ENCODE measurements at places on chromosomes 5 and 9.

DNA sequence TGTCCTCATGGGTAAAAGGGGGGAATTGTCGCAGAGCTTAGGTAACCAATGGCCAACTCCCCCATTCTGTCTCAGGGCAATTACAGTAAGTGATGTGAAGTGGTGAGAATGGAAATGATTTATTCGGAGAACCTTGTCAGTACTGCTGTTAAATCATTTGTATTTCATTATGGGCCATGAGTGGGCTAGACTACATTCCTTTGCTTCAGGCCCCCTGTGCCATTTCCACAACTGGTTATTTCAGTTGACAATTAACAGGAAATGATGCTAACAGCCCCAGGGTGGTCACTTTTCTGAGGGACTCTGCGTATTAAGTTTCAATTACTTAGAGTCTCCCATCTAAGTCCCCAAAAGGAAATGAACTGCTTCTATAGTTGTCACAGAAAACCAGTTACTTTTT is 653.7 kb downstream of the CCDC171 start:
- DNase-seq: no peak

DNA sequence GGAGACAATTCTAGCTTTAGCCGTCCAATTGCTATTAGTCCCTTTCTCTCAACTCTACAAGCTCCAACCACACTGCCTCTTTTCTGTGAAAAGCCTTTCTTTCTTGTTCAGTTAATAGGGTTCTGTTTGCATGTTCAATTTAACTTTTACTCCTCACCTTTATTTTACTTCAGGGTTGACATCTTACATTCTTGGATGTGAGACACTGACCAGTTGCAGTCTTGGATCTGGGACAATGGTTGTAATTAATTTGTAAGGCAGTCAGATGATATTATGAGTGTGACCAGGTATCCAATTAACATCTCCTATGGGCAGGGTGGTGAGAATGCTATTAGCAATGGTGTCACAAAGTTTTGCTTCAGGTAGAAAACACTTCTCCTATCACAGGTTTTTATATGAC is 774.5 kb downstream of the TLR4 start:
- no peak for DNase-seq

GRCh38 chr9:121233906-121234831 is 32.5 kb upstream of the RAB14 start:
- no peak for DNase-seq

DNA sequence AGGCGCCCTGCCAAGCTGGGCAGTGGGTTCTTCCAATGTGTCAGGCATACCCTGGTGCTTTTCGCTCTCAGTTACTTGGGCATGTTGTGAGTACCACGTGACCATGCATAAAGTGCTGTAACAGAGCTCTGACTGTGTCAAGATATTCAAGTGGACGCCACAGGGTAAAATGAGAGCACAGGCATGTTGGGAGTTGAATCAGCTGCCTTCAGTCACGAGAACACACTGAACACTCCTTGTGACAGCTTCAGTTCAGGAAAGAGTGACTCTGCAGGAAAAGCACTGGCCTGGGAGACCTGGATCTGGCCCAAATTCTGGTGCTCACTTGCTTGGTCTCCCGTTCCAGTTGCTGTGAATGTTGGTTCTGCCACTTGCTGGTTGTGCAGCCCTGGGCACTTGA is 5.1 kb downstream of the MLANA start:
- DNase-seq: no peak

GRCh38 chr5:180540050-180540694 is 46.0 kb downstream of the CNOT6 start:
- DNase-seq: no peak

- DNase-seq: no peak
Observed at GRCh38 chr9:3608011-3608410, 82.2 kb upstream of the RFX3 start.

- no peak for DNase-seq
Observed at GRCh38 chr9:127987103-127987614, 6.4 kb upstream of the EEIG1 start.

GRCh38 chr5:150502106-150502505 is 5.8 kb upstream of the NDST1 start:
- no peak for DNase-seq

DNA sequence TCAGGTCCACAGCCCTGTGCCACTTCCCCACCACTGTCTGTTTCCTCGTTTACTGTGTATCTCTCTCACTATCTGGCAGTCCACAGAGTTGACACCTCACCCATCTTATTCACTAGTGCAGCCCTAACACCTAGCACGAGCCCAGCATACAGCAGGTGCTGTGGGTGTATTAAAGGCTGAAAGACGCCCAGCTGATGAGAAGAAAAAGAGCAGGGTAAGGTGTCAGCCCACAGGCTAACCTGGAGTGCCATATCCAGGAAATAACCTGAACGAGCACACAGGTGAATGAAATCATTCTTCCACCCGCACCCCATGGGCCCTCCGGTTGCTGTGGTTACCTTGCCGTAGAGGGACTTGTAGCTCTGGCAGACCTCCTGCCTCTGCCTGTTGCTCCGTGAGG is 18.6 kb downstream of the ANXA6 start:
- DNase-seq: no peak

DNA sequence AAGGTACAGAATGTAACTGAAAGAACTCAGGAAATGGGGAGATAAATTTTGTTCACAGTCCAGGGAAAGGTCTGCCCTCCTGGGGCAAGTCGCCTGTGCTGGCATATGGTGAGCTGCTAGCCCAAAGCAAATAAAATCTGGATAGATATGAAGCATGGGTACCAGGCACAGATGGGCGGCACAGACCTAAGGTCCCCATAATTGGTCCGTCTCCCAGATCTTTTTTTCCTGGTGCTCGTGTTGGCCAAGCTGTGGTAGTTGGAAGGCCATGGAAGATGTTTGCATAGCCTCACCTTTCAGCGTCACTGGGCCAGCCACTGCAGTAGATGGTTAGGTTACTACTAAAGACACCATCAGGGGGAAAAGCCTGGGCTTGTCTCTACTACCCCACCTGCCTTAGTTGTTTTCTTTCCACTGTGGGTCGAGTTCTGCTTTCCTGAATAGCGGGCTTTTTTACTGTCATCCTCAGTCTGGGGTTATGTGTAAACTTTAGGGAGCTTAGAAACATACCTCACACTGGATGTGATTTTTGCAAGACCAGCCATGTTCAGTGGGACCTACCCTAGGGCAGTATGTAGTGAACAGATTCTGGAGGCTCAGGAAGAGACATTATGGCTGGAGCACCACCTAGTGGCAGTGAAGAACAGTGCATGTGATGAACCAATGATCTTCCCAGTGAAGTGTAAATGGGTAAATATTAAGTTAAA is 24.2 kb upstream of the GLRX start:
- DNase-seq: no peak

DNA sequence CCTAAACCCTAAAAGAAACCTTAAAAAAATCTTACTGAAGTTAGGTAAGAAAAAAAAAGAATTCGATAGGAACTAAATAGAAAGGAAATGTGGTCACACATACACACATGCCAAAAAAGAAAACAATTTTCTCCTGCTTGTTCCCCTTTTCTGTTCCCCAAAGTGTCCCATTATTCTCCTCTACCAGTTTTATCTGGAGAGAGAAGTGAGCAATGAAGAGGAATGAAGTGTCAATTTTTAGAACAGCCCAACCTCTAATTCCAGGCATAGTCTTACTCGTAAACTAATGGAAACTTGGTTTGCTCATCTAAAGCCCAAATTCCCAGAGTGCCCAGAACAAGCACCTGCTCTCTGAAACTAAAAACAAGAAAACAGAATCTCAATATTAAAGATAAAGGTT is 26.1 kb downstream of the AP3B1 start:
- no peak for DNase-seq

DNA sequence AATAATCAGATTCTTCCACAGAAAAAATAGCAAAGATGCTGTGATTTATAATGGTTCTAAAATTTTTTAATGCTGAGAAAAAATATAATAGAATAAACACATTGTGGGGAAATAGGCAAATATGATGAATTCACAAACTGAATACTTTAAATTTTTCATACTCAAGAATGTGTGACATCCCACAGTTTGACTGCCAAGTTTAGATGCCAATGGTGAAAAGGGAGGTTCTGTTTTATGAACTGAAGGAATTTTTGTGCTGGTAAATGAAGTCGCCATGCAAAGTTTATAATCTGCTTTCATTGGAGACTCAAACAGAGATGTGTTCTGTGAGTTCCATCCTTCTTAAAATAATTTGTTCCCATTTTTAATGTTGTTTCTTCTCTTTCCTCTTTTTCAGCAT is 367.5 kb upstream of the ADAMTS16 start:
- no peak for DNase-seq

GRCh38 chr9:7976856-7977255 is 177.3 kb upstream of the DMAC1 start:
- no peak for DNase-seq

GRCh38 chr5:74798977-74799911 is 32.2 kb downstream of the NSA2 start:
- DNase-seq: no peak

DNA sequence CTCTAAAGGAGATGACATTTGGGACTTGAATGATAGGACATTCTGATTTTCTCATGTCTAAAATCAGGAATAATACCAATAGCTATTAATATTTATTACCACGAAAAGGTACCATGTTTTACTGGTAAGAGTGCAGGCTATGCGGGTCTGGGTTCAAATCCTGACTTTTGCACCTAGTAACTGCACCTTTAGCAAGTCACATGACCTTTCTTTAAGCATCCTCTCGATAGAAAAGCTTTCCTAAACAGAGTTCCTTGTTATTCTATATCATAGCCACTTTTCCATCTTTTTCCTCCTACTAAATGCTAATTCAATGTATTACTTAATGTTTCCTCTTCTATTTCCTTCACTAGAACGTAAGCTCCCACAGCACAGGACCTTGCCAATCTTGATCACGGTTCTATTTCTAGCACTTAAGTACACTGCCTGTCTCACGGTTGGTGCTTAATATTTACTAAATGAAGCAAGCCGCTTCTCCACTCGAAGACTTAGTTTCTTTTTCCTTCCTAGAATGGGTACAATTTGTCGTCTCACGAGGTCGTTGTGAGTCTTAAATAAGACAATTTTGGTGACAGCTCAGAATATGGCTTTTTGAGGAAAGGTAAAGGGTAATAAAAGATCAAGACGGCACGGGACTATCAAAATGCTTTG is 816 bp downstream of the RBM18 start:
- no peak for DNase-seq

- no peak for DNase-seq
Observed at GRCh38 chr9:69236188-69236587, 62.1 kb downstream of the TJP2 start.

DNA sequence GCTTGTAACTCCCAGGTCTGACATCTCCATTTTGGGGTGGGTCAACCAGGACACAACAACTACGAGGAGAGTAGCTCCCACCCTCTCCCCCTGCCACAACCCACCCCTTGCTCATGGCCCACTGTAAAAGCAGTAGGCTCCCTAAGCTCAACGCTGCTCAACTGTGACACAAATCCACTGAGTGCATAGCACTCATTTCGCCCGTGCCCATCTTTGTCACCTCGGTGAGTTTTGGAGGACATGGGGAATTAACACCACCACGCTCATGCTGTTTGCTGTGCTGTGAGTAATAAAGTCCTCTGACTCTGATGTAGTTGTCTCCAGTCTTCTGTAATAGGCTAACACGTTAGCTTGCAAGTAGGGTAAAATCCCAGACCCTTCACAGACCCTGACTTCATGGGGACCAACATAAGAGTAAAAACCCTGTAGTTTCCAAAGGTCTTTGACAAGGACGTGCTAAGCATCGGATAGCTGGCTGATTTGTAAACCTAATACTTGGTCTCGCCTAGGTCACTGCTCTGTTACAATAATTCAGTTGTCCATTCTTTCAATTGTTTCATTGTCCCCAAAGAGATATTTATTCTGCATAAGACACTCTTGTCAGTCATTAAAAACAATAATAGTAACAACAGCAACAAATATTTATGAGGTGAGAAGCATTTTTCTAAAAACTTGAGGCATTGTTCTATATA is 7.7 kb downstream of the PLGRKT start:
- no peak for DNase-seq

- DNase-seq: no peak
Observed at GRCh38 chr5:175894793-175895192, 23.4 kb downstream of the CPLX2 start.

- peak; percentile 21 for DNase-seq
Observed at GRCh38 chr5:72692231-72692637, 124.2 kb upstream of the TNPO1 start.

DNA sequence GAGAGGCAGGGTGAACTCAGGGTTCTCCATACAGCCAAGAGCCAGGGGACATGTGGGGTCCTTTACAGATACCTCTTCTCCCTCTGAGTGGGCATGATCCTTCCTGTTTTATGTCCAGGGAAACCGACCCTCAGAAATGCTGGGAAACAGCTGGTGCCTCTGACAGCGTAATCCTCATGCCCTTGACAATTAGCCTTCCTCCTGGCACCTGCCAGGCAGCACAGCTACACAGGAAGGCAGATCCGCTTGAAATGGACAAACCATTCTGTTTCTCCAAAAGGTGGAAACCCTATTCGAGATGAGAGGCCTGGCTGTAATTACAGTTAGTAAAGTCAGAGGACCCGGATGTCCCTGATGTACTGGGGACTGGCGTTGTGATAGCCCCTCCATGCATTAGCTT is 7.2 kb downstream of the ERGIC1 start:
- no peak for DNase-seq

DNA sequence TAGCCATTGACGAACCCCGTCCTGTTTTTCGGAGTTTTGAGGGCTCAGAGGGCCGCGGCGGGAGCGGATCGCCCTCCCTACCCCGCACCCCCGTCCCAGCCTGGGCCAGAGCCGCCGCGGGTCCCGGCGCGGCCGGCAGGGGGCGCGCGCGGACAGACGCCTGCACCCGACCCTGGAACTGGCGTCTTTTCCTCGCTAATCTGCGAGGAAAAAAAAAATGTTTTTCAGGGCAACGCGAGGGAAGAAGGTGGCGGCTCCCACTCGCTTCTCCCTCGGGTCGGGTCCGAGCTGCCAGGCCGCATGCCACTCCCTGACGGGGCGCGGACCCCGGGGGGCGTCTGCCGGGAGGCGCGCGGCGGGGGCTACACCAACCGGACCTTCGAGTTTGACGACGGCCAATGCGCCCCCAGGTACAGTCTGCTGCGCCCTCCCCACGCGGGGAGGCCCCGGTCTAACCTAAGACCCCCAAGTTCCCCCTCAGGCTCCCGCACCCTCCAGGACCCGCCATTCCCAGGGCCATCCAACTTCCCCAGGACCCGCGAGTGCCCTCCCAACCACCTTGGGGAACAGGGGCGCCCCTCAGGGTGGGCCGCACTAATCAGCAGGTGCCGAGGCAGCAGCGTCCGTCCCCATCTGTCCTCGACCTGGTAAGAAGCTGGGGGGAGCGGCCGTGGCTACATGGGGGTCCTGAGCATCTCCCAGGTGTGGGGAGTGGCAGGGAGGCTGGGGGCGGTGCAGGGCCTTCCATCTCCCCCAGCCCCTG is at the start of gene KCNT1:
Gene KCNT1, plus strand, starts transcription at position 227 of the 763 bp plus-strand sequence. Its CDS starts 74 bp downstream, at position 301.
- peak; percentile 1 for DNase-seq

GRCh38 chr9:112218908-112219307 is 43.8 kb upstream of the SUSD1 start:
- DNase-seq: no peak

GRCh38 chr5:145887976-145888574 is 15.3 kb upstream of the GRXCR2 start:
- no peak for DNase-seq

- DNase-seq: no peak
Observed at GRCh38 chr5:90142541-90142940, 267.0 kb downstream of the CETN3 start.

GRCh38 chr9:120410925-120411501 is 169.0 kb downstream of the CDK5RAP2 start:
- DNase-seq: no peak
